ENCODE measurements at places on chromosomes 6 and 20.

- no peak for DNase-seq
These were observed 123.7 kb upstream of the BTN3A2 start for GRCh38 chr6:26241033-26241895.

DNA sequence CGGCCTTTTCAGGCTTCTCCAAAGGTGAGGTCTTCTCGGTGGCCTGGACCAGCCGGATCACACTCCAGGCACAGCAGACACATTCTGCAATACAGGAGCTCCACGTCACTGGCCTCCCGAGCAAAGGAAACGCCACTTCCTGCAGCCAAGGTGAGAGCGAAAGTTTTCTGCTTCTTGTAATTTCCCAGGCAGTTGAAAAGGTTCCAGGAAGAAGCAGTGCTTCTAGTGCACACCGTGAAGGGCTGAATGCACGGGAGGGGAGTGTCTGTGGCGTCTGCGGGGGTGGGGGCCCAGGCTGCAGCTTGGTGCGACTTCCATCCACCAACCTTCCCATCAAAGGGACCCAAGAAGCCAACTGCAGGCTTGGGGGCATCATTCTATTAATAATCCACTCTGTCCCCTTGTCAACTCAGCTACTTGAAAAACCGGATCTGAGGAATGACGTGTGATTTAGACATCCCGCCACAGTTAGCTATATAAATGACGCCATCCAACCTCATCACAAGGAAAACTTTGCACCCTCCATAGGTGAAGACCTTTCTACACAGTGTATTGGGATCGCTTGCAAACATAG, 61.1 kb downstream of the NFATC2 start:
- peak; percentile 54 for DNase-seq

DNA sequence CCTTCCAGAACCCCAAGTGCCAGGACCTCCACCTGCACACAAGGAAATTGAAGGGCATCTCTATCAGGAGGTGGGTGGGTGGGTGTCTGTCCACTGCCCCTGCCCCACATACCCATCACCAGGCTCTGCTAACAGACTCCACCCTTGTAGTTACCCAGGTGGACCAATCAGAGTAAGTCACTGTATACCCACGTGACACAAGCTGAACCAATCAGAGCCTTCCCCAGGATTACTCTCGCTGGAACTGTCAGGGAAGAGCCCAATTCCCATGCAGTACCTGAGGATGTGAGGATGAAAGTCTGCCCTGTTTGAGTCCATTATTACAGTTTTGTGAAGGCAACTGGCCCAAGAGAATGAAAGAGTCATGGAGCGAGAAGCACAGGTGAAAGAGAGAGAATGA, 4.2 kb downstream of the OCSTAMP start:
- DNase-seq: no peak

GRCh38 chr20:2213401-2213800, 82.4 kb upstream of the TGM3 start:
- no peak for DNase-seq

DNA sequence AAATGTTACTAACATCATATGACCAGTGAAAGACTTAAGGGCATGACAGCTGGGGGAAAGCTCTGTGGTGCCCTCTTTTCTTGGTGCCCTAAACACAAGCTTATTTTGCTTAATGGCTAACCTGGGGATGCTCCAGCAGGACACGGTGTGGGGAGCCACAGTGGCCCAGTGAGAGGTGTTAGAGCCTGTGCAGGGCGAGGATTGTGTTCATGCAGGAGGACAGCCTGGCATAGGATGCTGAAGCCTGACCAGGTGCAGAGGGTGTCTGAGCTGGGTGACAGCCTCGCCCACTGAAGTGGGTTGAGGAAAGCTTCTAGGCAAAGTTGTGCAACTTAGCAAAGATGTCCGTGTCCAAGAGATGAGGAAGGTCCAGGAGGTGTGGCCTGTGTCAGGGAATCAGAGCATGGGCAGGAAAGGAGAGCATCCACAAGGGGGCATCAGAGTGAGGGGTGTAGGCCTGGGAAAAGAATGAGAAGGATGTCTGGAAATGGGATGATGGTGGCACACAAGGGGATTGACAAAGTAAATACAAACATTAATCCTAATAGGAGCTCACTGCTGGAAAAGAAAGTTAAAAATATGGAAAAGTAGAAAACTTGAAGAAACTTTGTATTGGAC, 33.9 kb downstream of the SLC17A4 start:
- peak; percentile 35 for DNase-seq

Data from OCI-LY7 (cell line).